ENCODE measurements at places on chromosomes 5 and 9.
A peak's percentile ranks its signal among the peaks of the same experiment; 100 is the strongest.

GRCh38 chr5:82863266-82863665, 213.9 kb downstream of the TMEM167A start:
- no peak for DNase-seq

DNA sequence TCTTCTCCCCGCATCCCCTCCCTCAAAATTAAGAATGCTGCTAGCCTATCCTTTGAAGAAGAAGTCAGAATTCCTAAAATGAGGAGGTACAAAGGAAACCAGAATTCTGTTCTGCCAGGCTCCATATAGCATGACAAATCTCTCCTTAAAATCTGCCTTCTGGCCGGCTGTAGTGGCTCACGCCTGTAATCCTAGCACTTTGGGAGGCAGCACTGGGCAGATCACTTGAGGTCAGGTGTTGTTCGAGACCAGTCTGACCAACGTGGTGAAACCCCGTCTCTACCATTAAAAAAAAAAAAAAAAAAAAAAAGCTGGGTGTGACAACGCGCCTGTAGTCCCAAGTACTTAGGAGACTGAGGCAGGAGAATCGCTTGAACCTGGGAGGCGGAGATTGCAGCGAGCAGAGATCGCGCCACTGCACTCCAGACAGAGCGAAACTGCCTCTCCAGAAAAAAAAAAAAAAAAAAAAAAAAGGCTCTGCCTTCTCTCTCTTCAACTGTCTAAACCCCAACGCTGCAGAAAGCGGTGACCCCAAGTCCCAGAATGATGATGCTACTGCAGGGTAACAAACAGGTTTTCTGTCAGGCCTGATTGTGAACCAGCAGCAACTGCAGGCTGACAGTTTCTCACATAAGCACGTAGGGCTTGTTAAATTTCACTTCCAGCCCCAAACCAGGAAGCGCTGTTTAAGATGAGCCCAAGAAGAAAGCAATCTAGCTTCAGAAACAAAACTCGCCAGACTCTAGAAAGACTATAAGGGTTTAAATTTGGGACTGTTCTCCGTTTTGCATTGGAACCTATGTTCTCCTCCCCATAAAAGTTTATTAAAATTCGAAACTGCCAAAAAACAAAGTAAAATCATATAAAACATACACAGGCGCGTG, 963 bp upstream of the CAST start:
- DNase-seq = no peak

DNA sequence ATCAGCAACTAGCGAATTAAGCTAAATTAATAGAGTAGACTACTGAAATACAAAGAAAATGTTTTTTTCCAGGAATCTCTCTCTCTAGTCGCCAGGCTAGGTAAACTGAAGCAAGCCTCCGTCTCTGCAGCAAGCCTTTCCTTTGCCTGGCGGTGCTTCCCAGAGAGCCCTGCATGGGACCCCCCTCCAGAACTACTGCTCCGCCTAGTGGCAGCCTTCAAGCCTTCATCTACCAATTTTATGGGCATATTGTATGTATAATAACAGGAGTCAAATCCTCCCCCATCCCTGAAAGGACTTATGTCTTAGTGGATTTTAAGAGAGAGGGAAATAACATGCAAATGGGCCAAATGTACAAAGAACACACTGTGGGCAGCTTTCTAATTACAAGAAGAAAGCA, 241.9 kb downstream of the SAXO1 start:
- no peak for DNase-seq

GRCh38 chr5:15008476-15008875, 136.9 kb upstream of the ANKH start:
- DNase-seq = peak; percentile 16

DNA sequence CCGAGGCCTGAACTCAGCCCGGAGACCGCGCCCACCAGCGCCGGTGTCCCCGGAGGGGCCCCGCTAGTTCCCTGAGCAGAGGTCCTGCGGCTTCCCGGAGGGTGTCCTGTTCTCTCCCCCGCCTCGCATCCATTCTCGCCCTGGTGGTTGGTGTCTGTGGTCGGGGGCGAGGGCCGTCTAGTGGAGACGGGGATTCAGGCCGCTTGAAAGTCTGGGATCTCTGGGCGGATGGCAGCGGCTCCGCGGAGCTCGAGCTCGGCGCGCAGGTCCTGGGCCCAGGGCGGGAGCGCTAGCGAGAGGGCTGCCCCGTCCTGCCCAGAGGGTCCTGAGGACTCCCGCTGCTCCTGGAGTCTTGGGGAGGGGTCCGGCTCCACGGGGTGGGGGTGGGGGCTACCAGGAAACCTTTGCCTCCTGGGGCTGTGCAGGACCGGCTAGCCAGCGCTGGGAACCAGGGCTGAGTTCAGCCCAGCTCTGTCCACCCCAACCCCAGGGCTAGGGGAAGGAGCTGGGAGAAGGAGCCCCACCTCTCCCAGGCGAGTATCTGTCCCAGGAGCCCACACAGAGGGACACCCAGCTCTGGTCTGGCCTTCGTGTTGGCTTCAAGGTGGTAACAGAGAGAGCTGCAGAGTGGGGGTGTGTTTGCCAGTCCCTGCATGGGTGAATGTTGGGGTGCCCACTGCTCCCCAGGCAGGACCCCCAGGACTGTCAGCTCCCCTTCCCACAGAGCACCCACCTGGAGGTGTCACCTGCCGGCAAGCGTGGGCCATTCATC, 4.0 kb downstream of the TOR4A start:
- no peak for DNase-seq

- no peak for DNase-seq
Measured at GRCh38 chr5:86447362-86447761, 170.4 kb upstream of the COX7C start.

DNA sequence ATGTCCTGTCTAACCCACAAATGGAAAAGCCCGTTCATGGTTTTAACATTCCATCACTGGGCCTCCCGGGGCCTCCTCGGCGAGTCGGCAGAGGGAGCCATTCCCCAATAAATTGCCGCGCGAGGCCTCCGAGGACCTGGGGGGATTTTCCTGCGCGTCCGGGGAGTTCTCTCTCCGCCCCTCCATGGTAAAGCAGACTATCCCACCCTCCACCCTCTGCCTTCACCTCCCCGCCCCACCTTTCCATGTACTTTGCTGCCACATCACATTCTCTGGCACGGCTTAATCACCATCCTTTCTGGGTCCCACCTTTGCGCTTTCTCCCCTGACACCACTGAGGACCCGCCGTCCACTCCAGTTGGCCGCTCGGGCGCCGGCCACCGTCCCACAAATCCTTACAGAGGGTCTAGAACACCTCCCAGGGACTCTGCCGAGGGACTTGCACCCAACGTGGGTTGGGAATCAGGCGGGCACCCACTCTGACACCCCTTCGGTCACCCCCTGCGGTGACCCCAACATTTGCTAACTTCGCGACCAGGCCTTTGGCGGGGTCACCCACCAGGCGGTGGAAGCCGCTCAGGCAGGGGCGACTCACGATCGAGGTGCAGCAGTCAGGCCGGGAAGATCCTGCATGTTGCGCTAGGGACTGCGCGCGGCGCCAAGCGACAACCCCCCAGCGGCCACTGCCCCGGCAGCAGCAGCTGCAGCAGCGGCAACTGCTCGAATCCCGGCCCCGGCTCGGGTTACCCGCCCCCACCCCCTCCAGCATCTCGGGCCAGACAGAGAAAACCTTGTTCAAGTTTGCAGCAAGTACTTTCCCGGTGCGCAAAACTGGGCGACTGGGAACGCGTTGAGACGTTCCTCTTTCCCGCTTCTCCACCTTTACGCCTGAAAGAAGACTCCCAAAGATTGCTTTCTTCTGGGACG, at the start of gene MEGF10:
MEGF10 (plus strand) TSS at position 778 of the 927 bp plus-strand sequence. CDS start 40,513 bp downstream, outside the sequence.
- DNase-seq = no peak

DNA sequence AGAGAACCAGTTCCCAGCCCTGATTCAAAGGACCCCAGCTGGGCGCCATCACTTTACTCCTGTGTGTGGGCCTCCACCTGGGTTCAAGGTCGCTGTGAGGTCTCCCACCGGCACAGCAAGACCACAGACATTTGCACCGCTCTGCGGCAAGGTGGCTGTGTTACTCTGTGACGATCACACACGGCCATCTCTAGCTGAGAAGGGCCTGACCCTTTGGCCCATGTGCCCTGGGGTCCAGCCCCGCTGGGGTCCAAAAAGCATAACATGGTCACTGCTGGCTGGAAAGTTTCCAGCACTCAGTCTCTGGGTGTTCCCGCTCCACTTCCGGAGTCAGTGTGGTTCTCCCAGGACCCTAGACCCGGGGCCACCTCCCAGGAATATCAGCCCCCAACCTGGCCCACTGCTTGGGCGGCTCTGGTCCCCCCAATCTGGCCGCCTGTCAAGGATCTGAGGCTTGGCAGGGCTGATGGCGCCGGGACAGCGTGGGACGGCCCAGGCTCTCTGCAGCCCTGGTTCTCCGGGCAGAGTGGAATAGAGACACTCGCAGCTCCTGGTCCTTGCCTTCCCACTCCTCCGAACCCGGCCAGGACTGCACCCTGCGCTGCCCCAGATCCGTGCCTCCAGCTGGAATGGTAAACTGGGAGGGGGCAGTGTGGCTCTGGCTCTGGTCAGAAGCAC, 3.9 kb upstream of the LMX1B start:
- DNase-seq = no peak

- no peak for DNase-seq
Measured at GRCh38 chr5:40600383-40600782, 79.3 kb upstream of the PTGER4 start.

DNA sequence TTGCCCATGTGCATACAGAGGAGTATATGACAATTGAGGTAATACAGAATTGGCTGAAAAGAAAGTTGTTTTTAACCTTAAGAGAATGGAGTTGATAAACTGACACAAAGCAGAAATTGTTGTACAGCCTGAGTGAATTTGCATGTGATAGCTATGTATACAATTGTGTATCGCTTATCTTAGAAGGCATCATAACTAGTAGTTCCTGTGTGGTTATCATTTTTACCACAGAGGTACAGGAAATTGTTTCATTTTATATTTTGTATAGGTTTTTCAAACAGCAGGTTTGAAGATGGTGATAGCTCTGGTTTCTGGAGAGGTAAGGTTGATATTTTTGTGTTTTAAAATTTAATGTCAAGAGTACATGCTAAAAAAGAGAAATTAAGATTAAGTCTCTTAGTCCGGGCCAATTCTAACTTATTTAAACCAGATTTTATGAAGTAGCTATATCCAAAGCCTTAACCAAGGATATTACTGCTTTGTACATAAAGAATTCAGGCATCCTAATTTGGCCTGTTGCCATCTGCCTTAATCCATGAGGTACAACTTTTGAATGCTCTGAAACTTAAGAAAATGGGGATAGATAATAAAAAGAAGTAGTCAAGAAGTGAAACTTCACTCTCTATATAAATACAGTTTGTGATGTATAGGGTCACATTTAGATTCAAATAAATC, 26.0 kb downstream of the DDX4 start:
- no peak for DNase-seq

DNA sequence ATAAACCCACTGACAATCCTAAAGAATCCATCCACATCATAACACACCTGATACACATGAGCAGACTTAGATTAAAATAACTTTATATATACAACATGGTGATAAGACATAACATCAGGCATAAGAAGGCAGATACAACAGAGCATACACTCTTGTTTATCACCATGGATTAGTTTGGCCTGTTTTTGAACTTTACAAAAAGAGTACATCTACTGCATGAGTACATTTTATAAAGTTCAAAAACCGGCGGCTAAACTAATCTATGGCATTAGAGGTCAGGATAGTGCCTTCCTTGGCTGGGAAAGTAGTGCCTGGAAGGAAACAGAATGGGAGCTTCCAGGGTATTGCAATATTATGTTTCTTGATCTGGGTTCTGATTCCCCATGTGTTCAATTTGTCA, 15.1 kb downstream of the RICTOR start:
- DNase-seq = no peak

DNA sequence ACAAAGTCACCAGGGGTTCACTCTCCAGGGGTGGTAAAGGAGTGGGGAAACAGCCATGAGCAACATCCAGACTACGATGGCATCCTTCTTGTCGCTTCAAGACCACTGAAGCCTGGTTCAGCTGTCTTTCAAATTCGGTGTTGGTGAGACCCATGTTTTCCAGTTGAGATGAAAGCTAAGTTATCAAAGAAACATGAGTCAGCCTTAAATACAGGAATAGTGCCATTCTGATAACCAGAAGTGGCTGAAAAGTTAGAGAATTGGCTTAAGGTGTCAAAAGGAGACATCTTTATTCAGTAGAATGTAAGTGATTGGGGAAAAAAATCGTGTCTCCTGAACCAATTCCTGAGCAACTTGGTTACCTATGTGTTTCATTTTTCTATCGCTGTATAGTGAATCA, 7.0 kb upstream of the CARD19 start:
- DNase-seq = no peak

GRCh38 chr9:12604164-12604821, 88.9 kb upstream of the TYRP1 start:
- no peak for DNase-seq

DNA sequence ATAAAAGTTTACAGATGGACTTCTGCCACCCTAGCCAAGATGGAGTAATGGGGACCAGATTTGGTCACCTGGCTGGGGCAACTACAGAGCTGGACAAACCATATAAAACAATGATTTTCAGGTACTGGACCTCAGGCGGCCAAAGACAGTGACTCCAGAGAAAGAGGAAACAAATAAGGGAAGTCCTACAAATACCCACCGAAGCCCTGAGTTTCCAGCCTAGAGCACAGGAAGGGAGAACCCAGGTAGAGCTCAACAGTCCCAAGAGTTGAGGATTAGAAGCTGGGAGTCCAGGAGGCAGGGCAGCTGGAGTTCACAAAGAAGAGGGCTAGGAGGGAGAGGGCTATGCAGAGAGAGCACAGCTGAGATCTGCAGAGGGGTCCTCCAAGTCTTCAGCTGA, 106.7 kb upstream of the NR5A1 start:
- DNase-seq = no peak

DNA sequence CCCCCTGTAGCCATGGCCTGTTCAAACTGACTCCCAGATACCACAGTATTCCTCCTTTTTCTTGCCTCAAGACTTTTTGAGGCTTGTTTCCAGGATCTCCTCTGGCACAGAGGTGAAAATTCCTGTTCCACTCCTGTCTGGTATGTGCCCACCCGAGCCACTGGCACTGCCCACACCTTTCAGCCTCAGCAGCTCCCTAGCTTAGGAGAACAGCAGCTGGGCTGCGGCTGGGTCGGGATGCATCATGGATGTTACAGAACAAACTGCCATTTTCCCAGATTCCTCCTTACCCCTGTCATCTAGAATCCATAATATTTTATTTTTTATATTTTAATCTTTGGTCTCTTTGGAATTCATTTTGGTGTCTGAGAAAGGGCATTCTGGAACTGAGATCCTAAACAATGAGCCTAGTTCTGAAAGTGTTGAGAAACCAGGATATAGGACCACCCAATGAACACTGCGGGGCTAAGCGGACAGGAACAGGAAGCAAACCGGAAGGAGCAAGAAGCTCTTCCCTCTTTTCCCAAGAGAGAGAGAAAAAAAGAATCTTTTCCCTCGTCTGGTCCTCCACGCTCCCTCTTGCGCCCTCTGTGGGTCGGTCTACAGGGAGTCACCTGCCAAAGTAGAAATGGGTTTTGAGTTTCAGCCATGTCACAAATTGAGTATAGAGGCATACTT, 12.5 kb downstream of the OR2S2 start:
- DNase-seq = no peak

DNA sequence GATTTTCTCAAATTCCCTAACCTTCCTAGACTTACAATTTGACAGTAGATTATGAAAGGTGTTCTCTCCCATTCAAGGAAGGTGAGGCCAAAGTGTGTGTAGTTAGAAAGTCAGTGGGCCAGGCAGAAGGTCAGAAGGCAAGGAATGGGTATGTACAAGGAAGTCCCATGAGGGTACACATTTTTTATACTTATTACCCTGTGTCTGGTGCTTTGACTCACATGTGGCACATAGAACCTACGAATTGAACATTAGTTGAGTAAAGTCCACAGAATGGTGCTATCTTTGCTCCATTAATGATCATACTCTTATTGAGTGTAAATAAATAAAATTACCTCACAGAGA, 55.4 kb downstream of the IQGAP2 start:
- no peak for DNase-seq

Data from esophagus squamous epithelium (tissue), 5 donors.